ENCODE measurements at places on chromosomes 7 and 10. TPM values are rescaled to one million over a fixed set of nuclear protein-coding genes. Genes with fewer than 3 reads are reported as not detected.

- DNase-seq = peak; percentile 80
Measured at GRCh38 chr10:16891375-16892313, 74.4 kb upstream of the RSU1 start.

DNA sequence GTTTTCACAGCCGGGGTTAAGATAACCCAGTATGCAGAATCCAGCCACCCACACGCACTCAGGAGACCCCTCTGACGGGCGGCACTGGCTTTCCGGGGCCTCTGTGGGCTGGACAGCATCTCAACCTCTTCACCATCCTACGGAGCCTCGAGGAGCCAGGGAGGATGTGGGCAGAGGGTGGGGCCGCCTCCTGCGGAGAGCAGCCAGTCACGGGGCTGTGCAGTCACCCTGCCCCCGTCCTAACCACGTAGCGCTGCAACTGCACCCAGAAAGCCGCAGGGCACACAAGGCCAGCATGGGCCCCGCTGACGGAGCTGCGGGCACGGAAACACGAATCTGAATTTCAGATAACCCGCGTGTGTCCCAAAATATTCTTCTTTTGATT lies 270.3 kb downstream of the ELFN1 start:
- no peak for DNase-seq

DNA sequence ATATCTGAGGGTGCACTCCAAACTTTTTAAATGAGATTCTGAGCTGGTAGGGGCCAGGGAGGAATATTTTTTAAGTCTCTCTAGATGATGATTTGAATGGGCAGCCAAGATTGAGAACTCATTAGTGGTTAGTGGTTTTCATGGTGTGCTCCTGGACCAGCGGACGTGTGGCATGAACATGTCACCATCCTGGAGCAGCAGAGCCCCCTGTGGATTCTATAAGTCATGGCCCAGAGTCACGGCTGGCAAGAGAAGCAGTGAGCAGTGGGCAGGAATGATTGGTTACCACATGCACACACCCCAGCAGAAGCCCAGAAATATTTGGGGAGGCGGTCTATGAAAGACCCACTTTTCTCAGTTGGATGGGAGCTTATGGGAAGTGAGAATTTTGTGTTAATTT lies 21.2 kb upstream of the UCN3 start:
- DNase-seq = no peak

- no peak for DNase-seq
Measured at GRCh38 chr7:129784437-129784782, 168.3 kb downstream of the UBE2H start.

DNA sequence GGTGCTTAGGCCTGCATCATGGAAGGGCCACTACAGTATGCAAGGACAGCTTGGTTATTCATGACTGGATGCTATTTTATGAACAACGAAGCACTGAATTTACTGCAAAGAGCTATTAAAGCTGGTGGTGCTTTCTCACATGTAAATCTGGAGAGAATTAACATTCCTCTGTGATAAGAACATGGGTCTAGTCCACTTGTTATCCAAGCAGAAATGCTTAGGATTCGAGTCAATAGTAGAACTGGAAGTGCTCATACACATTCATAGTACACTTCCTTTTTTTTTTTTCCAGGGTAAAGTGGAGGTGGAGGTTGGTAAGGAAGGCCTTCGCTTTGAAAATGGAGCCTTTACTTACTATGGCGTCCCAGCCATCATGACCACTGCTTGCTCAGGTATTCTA lies 35.0 kb downstream of the CNNM1 start:
- DNase-seq = no peak

DNA sequence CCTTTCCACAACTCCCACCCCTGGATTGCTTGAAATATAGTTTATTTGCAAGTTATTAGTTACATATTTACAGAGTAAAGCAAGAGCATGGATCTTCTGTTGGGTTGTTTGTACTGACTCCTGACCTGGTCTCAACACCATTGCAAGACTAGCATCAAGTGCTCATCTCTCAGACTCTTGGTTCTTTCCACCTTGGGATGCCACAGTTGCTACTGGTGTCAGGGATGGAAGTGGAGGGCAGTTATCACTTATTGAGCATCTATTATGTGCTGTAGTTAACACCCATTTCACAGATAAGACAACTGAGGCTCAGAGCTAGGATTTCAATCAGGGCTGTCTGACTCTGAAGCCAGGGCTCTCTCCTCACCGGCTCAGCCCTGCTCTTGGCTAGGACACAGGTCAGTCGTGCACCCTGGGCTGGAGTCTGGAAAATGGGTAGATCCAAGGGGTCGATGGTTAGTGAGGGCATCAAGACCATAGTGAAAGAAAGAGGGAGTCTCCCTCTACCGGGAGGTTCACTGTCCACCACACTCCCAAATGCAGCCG lies 614 bp upstream of the ADAMTS14 start:
- no peak for DNase-seq

Gene TUBB8
- not detected for polyA plus RNA-seq

Gene HMX3
- polyA plus RNA-seq = not detected

Gene ANXA8L1
- 0.18 TPM for polyA plus RNA-seq

Gene CCL26
- 1.6 TPM for polyA plus RNA-seq

Data from hindlimb muscle (tissue), 1 donor.